HCT116 (cell line): ENCODE measurements at places on chromosomes 6 and 20. TPM values are rescaled to one million over a fixed set of nuclear protein-coding genes. Genes with fewer than 3 reads are reported as not detected.

Gene LGSN
- total RNA-seq = 0.30 TPM

- DNase-seq = no peak
Measured at GRCh38 chr6:13417431-13417830, 70.0 kb downstream of the GFOD1 start.

- no peak for DNase-seq
Measured at GRCh38 chr6:71706523-71706922, 179.8 kb upstream of the RIMS1 start.

DNA sequence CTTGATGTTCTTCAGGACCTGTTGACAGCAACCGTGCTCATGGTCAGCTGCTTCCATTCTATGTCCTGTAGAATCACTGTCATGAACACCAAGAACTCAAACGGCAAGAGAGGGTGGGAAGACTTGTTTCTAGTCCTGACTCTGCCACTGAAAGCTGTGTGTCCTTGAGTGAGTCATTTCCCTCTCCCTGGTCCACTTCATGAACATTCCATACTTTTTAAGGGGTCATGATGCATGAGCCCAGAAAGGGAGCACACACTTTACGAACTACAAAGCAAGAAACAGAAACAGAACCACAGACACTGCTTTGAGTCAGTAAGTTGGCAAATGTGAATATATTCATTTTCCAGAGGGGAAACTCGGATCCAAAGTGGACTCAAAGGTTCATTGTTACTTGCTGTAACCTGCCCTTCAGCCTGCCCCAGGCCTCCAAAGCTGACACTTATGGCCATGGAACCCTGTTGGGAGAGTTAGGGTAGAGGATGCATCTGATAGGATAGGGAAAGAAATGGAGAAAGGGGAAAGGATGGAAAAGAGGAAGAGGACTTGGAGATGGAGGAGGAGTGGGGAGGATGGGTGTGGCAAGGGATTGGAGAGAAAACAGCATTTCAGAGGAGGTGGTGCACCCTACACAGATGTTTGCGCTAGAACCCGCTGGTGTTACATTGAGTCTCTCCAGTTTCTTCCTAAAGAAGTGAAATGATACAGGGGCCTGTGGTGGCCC lies 129.8 kb downstream of the FOXO3 start:
- DNase-seq = no peak

GRCh38 chr6:164129218-164129617 lies 714.7 kb downstream of the QKI start:
- no peak for DNase-seq

- DNase-seq = no peak
Measured at GRCh38 chr6:157059781-157060180, 263.5 kb downstream of the TMEM242 start.

GRCh38 chr6:110063594-110064263 lies 85.6 kb downstream of the GPR6 start:
- no peak for DNase-seq

DNA sequence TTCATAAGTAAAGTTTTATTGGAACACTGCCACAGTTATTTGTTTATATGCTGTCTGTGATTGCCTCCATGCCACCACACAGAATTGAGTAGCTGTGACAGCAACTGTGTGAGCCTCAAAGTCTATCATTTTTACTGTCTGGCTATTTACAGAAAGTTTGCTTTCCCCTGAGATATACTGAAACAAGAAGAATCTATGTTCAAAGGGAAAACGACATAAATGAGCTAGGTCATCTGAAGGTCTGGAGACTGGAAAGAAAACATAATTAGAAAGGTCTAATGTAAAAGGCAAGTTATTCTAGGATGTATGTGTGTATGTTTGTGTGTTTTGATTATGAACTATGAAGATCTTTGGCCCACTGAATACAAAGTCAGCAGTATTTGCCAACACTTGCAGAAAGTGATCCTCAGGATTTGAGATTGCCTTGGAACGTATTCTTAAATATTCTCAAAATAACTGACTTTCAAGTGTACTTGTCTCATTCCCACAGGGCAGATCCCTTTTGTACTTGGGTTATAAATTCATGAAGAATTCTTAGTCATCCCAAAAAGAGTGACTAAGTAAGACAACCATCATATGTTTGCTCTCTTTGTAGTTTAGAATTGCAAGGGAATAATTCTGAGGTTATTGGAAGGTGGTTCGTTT lies 677.7 kb downstream of the DOK5 start:
- no peak for DNase-seq
